GM18507 (cell line): ENCODE measurements at places on chromosomes 3 and 15.

- no peak for DNase-seq
Measured at GRCh38 chr3:81735334-81735733, 26.1 kb downstream of the GBE1 start.

- no peak for DNase-seq
Measured at GRCh38 chr3:148459931-148460513, 237.7 kb upstream of the AGTR1 start.

DNA sequence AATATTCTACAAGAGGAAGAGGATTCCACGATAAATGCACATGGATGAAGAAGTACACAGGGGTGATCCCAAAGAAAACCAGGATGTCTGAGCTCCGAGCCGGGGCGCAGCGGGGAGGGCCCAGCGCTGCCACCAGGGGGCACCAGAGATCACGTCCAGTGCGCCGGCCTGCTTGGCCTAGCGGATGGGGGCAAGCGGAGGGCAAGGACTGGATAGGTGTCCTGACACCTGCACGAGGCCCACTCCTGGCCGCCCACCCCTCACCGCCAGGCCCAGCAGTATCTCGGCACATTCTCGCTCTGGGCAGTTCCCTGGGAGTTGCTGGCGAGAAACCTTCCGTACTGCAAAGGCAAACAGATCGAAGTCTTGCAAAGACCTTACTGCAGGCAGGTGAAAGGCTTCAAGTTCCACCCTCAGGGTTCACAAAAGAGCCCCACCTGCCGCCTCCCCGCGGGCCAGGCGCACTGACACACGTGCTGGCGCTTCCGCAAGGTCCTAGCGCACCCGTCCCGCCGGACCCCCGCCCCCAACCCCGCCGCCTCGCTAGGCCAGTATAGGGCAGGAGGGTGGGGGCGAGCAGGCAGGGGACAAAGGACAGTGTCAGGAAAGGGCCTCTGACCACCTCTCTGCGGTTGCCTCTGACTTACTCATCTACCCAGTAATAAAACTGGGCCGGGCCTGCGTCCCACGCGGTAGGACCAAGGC, 3.3 kb downstream of the ANKRD63 start:
- peak; percentile 57 for DNase-seq

DNA sequence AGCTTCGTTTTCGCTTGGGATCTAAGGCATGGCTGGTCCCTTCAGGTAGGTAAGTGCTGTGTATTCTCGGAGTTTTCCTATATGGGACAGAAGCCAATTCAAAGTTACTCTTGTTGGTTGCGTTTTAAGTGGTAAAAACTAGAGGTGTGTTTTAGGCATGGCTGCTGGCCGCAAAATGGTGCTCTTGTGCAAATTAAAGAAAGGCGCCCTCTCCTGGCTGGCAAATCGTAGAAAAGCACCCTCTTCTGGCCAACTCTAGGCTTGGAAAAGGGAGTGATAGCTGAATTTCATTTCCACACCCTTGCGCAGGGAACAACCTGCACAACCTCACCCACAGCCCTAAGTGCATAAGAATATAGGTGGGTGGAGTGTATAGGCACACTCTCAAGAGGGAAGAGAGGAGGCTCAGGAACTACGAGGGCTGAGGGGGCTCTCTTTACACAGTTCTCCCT, 23.5 kb downstream of the DRD3 start:
- DNase-seq = no peak

GRCh38 chr15:85723960-85724945, 70.5 kb downstream of the KLHL25 start:
- no peak for DNase-seq

DNA sequence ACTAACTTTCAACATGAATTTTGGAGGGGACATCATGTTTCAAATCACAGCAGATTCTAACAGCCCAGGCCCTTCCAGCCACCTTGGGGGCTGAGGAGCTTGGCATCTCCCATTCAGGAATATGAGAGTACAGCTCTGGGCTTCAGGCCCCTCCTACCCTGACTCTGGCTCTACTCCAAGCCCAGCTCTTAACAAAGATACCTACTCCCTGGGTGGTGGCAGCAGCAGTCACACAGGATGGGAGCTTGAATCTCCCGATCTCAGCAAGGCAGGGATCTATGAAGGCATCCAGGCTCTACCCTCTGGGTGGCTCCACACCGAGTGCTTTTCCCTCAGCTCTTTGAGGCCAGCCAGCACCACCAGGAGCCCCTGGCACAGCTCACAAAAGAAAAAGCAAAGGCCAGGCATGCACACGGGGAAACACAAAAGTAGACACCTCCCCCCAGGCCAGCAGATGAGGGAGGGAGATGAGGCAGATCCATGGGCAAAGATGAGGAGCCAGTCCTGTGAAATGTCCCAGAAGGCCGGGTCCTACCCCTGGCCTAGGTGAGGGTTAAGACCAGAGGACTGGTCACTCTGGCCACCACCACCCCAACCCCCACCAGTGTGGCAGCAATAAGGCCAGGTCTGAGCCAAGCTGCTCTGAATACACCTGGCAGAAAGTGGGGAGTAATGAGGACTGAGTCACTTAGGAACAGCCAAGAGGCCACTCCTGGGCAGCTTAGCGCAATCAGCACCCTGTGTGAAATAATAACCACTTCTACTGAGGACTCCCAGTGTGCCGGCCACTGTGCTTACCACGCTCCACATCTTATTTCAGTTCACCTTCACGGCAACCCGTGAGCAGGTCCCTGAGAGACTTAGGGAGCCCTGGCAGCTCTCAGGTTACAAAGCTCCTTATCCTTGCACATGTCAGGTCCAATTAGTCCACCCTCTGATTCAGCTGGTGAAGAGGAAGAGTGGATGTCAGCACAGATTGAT, 24.3 kb downstream of the PLA2G4F start:
- no peak for DNase-seq

GRCh38 chr3:115160295-115160694, 13.2 kb upstream of the ZBTB20 start:
- peak; percentile 17 for DNase-seq

DNA sequence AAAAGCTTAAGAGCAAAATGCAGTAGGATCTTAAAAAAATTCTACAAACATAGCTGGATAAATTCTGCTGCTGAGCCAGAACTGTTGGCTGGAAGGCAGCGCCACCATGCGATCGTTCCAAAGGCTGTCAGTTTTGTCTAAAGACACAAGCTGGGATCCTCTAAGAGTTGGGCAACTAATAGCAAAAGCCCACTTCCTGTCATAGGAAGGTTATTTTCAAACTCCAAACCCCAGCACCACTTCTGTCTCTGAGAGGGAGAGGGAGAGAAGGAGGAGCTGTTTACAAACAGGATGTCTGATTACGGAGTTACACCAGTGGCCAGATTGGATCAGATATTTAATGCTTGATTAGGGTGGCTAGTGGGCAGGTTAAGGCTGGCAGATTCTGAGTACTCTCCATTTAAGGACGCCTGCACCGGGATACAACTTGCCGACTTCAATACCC, 44.0 kb downstream of the EIF4E3 start:
- DNase-seq = peak; percentile 14
